ENCODE measurements at places on chromosomes 3 and 15.

- DNase-seq = no peak
- no peak overlapping the region for H3K4me3 ChIP-seq
- H3K36me3 ChIP-seq = peaks cover 44% of the 10 kb centered on the region
- H3K27ac ChIP-seq = no peak overlapping the region
- no peaks in the 10 kb centered on the region for H3K4me1 ChIP-seq
These were observed 8.3 kb upstream of the RHO start for GRCh38 chr3:129519896-129520715.

GRCh38 chr3:86989006-86989405, 1.9 kb downstream of the VGLL3 start:
- H3K27ac ChIP-seq = peak overlapping the region; percentile 88
- H3K4me3 ChIP-seq = peak overlapping the region; percentile 70
- no peak for DNase-seq
- H3K36me3 ChIP-seq = no peaks in the 10 kb centered on the region
- H3K27me3 ChIP-seq = peaks cover 11% of the 10 kb centered on the region

GRCh38 chr3:73028803-73029202, 32.2 kb downstream of the PPP4R2 start:
- DNase-seq = no peak
- H3K27ac ChIP-seq = peak overlapping the region; percentile 51
- no peaks in the 10 kb centered on the region for H3K36me3 ChIP-seq
- H3K4me1 ChIP-seq = peaks cover 45% of the 10 kb centered on the region

DNA sequence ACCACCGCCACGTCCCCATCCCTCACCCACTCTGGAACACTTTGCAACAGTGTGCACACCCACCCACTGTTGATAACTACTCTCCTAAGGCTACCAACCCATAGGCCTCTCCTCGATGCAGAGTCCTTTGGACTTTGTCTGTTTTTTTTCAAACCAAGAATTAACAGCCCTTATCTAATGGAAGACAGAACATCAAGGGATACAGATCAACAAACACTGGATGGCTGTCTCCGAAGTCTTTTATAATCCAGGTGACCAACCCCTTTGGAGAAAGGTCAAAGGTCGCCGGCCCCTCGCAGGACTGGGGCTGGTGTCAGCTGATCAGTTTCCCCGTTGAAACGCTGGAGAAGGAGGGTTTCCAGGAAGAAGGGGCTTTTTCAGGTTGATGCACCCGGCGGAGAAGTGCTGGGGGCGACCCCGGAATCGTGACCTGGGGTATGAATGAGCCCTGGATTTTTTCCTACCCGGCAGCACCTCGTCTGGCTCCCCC, 532 bp downstream of the B4GALT4 start:
- H3K27me3 ChIP-seq = no peaks in the 10 kb centered on the region
- peak overlapping the region; percentile 99 for H3K4me3 ChIP-seq

GRCh38 chr15:55858661-55859060, 115.7 kb upstream of the PRTG start:
- no peak for DNase-seq
- no peaks in the 10 kb centered on the region for H3K27me3 ChIP-seq
- no peak overlapping the region for H3K27ac ChIP-seq
- H3K36me3 ChIP-seq = peaks cover 65% of the 10 kb centered on the region
- H3K4me3 ChIP-seq = no peak overlapping the region

GRCh38 chr3:13414040-13414729, 5.9 kb downstream of the NUP210 start:
- H3K36me3 ChIP-seq = no peaks in the 10 kb centered on the region
- H3K4me1 ChIP-seq = peaks cover 4% of the 10 kb centered on the region
- H3K27ac ChIP-seq = no peak overlapping the region
- H3K4me3 ChIP-seq = no peak overlapping the region

- H3K36me3 ChIP-seq = no peaks in the 10 kb centered on the region
- H3K27ac ChIP-seq = no peak overlapping the region
- DNase-seq = no peak
- H3K4me1 ChIP-seq = peaks cover 14% of the 10 kb centered on the region
- peaks cover 4% of the 10 kb centered on the region for H3K27me3 ChIP-seq
- no peak overlapping the region for H3K4me3 ChIP-seq
These were observed 78.4 kb upstream of the RASGRF1 start for GRCh38 chr15:79168922-79169456.

DNA sequence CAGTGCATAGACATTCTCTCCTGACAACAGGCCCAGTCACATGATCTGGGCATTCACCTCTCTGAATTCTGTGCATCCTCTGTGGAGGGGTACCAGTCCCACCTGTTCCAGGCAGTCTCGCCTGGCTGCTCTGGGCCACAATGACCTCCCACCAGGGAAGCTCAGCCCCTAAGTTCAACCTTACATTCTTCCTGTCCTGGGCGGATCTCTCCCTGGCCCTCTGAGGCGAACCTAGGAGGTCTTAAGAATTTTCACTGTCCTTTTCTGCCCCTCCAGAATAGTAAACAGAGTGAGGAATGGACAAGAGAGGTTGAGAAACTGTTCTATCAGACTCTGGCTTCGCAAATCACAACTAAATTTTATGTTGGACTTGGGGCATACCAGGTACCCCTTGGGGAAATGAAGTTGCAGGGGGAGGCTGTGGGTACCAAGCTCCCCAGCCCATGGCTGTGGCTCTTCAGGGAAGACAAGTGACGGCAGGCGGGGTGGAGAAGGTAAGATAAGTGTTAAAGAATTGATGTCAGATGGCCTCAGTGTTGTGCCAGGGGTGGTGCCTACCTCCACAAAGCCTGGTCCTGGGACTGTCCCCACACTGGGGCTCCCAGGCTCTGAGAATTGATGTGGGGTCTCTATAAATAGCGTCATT, 5.3 kb downstream of the SCN5A start:
- H3K27me3 ChIP-seq = peaks cover 55% of the 10 kb centered on the region
- no peak overlapping the region for H3K27ac ChIP-seq
- no peaks in the 10 kb centered on the region for H3K36me3 ChIP-seq
- peaks cover 6% of the 10 kb centered on the region for H3K4me1 ChIP-seq
- peak; percentile 11 for DNase-seq

- no peaks in the 10 kb centered on the region for H3K36me3 ChIP-seq
- H3K4me3 ChIP-seq = no peak overlapping the region
- no peaks in the 10 kb centered on the region for H3K27me3 ChIP-seq
- no peaks in the 10 kb centered on the region for H3K4me1 ChIP-seq
- DNase-seq = no peak
These were observed 225.4 kb downstream of the EPHA3 start for GRCh38 chr3:89332793-89333192.

DNA sequence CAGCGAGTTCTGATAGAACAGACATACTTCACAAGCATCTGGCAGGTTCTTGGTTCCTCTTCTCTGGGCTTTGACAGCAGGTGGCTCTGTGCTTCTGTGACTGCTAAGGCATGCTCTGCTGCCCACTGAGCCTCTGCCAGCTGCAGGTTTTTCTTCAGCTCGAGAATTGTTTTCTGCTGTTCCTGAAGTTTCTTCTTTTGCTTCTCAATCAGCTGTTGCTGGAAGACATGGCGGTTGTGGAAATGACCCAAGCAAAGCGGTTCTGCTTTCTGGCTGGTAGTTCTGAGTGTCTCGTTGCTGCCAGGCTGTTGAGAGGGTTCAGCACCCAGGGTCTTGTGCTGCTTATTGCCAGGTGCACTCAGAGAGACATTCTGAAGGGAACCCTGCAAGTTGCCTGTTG, 50.8 kb downstream of the CCDC191 start:
- H3K4me1 ChIP-seq = no peaks in the 10 kb centered on the region
- no peak overlapping the region for H3K27ac ChIP-seq
- no peak overlapping the region for H3K4me3 ChIP-seq
- no peaks in the 10 kb centered on the region for H3K27me3 ChIP-seq
- DNase-seq = no peak
